ENCODE measurements at places on chromosomes 7 and 10. TPM values are rescaled to one million over a fixed set of nuclear protein-coding genes. Genes with fewer than 3 reads are reported as not detected.

The ARHGEF5 gene
- 5.9 TPM for total RNA-seq

The UTF1 gene
- total RNA-seq, result not detected

The PRSS2 gene
- 9.2 TPM for total RNA-seq

The SFRP5 gene
- total RNA-seq, result 440 TPM

The TRIL gene
- 2.4 TPM for total RNA-seq

The STRIP2 gene
- 0.44 TPM for total RNA-seq

All from tibial nerve (tissue), 4 donors.